ENCODE measurements at places on chromosomes 13 and 19.

DNA sequence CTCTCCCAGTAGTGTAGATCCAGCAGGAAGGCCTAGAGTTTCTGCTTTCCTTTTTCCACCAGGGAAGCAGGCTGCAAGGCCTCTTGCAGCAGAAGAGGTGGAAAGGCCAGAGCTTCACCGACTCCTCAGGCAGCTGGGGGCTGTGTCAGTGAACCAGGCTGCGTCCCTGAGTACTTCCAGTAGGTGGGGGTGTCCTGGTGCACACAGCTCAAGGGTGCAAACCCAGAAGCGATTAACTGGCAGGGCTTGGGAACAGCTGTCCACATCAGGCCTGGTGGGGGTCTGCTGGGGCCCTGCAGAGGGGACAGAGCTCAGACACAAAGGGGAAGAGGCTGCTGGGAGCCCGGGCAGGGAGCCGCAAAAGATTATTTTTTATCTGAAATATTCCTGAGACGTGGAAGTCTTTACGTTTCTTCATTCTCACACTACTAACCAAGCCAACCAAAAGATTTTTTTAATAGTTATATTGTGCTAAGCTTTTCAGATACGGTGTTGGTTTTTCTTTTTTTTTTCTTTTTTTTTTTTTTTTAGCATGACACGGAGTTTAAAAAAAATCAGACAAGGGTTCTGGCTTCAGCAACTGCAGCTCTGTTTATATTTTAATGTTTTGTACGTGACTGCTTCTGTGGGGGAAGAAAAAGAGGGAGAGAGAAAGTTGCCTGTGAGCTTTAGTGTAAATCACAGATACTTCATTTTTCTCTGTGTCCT, 11.0 kb downstream of the TSHZ3 start:
- DNase-seq, result no peak

DNA sequence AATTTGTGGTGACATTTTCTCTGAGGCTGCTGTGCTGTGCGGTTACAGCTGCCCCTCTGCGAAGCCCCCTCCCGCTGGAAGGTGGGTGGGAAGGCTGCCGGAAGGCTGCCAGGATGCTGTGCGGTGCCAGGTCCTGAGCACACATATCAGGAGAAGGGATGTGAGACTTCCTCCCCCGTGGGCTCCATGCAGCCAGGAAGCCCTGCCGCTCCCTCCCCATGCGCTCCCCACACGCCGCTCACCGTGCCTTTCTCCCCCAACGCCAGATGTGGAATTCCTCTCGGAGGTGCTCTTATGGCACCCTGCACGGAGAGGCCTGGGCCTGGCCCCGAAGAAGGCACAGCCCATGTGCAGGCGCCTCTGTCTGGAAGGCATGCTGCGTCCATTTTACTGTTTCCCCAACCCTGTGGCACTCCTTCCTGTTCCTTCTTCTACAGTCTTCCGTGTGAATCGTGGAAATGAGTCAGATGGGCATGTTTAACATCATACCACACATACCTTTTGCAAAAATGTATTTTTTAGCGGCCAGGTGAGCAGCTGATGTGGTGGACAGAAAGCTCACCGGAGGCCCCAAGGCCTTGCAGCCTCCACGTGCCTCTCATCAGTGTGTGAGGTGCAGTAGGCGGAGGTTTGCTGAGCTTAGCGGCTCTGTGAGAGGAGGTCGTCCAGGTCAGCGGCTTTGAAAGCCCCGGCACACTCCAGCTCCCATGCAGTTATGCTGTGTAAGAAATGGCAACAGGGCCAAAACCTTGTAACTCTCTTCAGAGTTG, 88.0 kb downstream of the ATP11A start:
- DNase-seq, result no peak

DNA sequence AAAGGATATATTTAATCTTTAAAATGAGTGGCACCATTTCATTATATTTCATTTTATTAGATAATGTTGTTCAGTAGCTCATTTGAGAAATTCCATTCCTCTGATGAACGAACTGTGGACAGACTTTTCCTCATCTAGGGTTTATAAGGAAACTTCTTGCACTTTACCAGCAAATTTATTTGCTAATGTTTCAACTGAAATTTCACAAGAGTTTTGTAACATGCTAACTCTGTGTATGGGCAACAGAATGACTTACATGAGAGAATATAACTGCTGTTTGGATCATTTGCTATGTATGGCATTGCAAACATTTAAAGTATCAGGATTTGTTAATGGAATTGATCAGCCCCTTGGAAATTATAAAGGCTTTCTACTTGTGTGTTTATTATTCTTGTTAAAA, 3.7 kb upstream of the IRS2 start:
- no peak for DNase-seq

- DNase-seq, result no peak
Observed at GRCh38 chr19:10924597-10924996, 3.8 kb downstream of the YIPF2 start.

- no peak for DNase-seq
Observed at GRCh38 chr19:47509973-47510372, 4.9 kb downstream of the NAPA start.

DNA sequence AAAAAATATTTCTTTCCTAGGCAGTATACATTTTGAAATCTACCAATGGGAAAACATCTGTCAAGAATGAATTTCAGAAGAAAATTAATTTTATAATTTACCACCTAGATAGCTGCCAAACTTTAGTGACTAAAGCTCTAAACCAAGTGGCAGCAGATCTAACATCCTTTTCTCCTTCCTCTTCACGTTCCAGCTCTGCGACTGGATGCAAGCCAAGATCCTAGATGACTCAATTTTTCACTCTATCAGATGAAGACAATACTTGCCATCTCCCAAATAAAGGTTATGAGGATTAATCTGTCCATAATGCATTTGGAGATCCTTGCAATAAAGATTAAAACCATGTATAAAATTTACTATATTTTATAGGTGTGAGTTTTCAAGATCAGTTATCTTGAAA, 66.7 kb upstream of the MIR17HG start:
- DNase-seq, result no peak

DNA sequence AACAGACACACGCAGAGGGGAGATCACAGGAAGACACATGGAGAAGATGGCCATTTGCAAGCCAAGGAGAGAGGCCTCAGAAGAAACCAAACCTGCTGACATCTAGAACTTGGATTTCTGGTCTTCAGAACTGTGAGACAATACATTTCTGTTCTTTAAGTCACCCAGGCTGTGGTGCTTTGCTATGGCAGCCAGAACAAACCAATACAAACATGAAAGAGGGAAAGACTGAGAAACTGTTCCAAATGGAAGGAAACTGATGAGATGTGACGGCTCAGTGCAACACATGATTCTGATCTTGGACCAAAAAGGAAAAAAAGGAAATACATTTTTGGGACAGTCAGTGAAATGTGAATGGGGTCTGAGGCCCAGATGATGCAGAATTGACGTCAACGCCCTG, 30.2 kb upstream of the SACS start:
- no peak for DNase-seq

GRCh38 chr19:44570984-44571684, 41.7 kb upstream of the CEACAM20 start:
- DNase-seq, result peak; percentile 53

- no peak for DNase-seq
Observed at GRCh38 chr19:35194012-35194984, 34.2 kb downstream of the FAM187B start.

GRCh38 chr13:108959234-108959633, 329.8 kb downstream of the MYO16 start:
- DNase-seq, result no peak

DNA sequence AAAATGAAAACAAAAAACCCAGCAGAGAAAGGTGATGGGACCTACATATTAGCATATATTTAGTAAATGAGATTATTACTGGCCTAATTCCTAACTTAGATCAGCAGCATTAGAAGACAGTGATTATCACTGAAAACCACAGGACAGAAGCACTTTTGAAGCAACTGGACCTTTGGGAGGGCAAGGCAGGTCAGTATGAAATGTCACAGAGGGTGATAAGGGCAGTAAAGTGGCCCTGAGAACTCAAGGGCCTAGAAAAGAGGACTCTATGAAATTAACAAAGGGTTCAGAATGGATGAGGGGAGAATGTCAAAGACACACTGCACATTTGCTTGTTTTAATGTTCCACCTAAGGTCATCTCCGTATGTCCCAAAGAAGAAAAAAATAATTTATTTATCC, 148.7 kb downstream of the VWA8 start:
- no peak for DNase-seq

- no peak for DNase-seq
Observed at GRCh38 chr13:73618275-73618865, 515.8 kb downstream of the KLF12 start.
